ACHN (cell line): ENCODE measurements at places on chromosomes 5 and 9.

DNA sequence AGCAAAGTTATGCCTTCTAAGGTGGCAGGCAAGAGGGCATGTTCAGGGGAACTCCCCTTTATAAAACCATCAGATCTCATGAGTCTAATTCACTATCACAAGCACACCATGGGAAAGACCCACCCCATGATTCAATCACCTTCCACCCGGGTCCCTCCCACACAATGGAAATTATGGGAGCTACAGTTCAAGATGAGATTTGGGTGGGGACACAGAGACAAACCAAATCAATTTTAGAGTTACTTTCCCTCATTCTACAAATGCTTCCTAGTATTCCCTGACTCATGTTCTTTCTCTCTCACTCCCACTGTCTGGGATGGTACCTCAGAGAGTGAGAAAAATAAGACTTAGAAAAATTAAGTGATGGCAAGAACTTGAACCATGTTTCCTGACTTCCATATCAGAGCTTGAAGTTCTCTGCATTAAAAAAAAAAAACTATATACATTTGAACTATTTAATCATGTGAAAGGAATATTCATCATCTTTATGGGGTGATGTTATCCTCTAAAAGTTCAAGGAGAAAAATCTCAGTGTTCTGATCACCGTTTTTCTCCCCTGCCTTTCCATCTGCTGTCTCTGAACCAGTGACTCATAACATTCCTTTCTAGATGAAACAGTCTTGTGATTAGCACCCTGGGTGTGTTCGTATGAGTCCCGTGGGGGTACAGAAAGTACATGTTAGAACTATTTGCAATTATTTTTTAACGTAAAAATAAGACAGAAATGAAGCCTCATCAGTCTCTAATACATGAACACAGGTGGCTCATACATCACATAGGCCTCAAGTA is 282.9 kb downstream of the SLF1 start:
- peak; percentile 83 for DNase-seq

- DNase-seq: peak; percentile 26
These were observed 3.9 kb upstream of the ADCY2 start for GRCh38 chr5:7391814-7392692.

- peak; percentile 75 for DNase-seq
These were observed 1.8 kb upstream of the FAM78A start for GRCh38 chr9:131277910-131278701.

GRCh38 chr9:96140296-96141127 is 161.5 kb downstream of the HSD17B3 start:
- DNase-seq: no peak

DNA sequence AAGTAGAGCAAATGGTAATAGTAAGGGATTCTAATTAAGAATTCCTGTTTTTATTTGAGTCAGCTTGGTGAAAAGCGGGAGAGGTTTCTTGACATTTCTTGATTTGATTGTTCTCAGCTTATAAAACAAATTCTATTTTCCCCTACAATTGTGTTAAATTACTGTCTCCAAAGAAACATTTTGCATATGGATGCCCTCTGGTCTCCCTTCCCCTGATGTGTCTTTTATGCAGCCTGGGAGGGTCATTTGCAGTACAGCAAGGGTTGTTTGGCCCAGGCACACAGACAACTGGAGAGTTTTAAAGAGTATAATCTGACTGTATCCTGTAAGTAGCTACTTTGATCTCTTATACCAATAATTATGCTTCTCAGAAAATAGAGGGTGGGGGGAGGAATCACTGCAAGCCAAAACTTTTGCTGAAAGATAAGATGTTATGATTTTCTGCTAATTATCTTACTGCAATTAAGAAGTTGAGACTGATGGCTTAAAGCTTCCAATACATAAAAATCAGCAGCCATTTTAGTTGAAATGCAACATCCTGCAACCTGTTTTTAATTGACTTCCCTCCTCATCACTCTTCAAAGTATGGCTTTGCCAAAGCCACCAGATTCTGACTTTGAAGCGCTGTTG is 204.1 kb upstream of the SEMA6A start:
- DNase-seq: no peak

DNA sequence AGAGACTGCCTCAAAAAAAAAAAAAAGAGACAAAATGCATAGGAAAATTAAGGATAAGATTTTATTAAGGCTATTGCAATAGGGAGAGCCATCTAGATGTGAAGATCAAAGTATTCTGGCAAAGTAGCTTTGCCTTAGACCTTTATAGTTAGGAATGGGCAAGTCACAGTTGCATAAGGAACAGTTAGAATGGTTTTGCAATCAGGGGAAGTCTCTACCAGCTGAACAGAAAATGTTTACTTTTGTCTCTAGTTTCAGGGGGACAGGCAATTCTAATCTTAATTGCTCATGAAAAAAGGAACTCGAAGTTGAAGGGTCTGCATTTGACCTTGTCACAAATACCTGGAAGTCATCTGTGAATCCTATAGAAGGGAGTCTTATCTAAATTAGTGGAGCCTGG is 13.1 kb upstream of the ATP6V1G1 start:
- DNase-seq: no peak

GRCh38 chr5:51273871-51274270 is 109.4 kb upstream of the ISL1 start:
- DNase-seq: no peak

DNA sequence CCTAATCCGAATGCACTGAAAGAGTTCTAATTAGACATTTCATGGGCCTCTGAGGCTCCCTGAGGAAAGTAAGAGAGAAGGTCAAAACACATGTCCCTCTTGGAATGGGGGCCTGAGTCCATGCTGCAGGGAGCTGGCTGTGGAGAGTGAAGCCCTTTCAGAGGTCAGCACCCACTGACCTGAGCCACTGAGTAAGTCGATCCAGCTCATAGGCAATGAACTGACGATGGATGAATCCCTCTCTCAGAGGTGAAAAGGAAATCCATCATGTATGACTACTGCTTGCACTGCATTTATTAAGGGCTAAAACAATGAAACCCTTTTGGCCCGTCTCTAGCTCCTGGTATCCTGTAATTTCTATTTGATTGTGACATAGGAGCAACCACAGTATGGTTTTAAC is 288.9 kb upstream of the VLDLR start:
- no peak for DNase-seq

- no peak for DNase-seq
These were observed 39.7 kb downstream of the EGFLAM start for GRCh38 chr5:38297830-38298608.

DNA sequence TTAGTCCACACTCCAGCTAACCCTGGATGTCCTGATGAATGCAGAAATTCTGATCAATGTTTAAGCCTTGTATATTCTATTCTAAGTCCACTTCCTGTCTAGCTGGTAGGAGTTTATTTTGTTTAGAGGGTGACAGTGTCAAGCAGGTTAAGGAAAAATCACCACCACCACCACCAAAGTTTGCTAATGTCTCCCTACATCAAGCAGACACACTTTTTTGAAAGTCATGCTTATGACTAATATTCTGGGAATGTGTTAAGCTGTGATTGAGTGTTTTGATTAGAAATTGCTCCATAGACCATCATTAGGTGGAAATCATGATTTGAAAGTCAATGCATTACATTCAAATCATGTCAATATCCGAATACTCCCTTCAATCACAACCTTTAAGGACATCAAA is 1530.1 kb downstream of the MAT2B start:
- no peak for DNase-seq

- DNase-seq: peak; percentile 80
These were observed 46.2 kb upstream of the DENND4C start for GRCh38 chr9:19184144-19184917.

- no peak for DNase-seq
These were observed 371.3 kb downstream of the DMRT2 start for GRCh38 chr9:1421436-1421835.

DNA sequence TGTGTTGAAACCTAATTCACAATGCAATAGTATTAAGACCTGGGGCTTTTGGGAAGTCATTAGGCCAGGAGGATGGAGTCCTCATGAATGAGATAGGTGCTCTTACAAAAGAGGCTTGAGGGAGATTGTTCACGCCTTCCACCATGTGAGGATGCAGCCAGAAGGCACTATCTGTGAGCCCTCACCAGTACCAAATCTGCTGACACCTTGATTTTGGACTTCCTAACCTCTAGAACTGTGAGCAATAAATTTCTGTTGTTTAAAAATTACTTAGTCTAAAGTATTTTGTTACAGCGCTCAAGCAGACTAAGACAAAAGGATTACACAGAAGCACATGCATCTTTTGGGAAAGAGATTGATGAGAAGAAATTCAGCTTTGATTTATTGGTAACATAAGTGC is 232.9 kb upstream of the NR4A3 start:
- DNase-seq: no peak

- no peak for DNase-seq
These were observed 7.8 kb upstream of the MVB12B start for GRCh38 chr9:126318858-126319257.

DNA sequence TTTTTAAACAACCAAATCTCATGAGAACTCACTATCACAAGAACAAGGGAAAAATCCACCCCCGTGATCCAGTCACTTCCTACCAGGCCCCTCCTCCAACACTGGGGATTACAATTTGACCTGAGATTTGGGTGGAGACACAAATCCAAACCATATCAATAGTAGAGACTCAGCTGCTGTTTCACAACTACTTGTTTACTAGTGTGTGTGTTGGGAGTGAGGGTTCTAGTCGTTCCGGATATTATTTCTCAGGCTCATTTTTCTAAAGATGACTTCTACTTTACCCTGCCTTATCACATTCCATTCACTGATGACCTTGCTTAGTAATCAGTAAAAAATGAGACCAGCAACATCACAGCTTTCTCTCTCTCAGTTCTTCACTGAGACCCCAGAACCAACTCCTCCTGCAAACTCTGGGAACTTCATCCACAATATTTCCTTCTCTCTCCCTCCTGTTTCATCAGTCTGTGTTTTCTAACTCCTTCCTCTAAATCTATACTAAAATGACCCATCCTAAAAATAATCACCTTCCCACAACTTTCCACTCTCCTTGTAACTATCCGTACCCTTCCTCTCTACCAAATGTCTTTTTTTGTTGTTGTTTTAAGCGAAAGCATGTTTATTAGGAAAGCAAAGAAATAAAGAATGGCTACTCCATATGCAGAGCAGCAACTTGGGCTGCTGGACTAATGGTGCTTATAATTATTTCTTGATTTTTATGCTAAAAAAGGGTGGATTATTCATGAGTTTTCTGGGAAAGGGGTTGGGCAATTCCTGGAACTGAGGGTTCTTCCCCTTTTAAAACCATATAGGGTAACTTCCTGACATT is 121.5 kb upstream of the SPRY4 start:
- no peak for DNase-seq

- no peak for DNase-seq
These were observed 113.2 kb downstream of the SEC61B start for GRCh38 chr9:99335280-99335679.

GRCh38 chr5:126198531-126198930 is 224.7 kb upstream of the GRAMD2B start:
- DNase-seq: no peak

DNA sequence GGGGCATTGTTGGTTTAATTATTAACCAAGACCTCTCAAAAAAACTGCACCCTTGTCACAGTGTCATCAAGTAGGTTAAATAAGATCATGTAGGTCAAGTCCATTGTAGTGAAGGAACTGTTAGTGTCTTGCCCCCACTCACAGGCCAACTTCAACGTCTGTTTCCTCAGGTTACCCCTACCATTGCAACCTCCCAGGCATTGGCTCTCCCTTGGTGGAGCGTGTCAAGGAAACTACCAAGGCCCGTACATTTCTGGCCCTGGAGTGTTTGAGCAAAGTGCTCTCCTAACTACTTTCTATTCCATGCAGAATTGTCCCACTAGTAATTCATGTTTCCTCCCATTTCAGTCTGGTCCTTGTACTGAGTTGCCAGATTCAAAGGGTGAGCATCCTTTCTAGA is 167.5 kb downstream of the MEF2C start:
- no peak for DNase-seq

DNA sequence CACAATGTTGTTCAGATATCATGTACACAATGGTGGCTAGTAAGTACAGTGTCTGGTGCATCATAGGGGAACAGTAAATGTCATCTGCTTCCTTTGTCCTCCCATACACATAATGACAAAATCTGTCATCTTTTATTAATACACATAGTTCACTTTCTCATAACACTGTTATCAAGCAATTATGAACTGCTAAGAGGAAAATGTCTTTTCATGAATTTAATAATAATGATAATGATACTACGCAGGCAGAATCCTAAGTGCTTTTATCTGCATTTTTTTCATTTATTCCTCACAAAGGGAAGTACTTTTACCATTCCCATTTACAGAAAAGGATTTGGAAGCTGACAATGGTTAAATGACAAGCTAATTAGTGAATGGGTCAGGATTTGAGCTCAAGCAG is 35.7 kb downstream of the DPYSL3 start:
- no peak for DNase-seq

DNA sequence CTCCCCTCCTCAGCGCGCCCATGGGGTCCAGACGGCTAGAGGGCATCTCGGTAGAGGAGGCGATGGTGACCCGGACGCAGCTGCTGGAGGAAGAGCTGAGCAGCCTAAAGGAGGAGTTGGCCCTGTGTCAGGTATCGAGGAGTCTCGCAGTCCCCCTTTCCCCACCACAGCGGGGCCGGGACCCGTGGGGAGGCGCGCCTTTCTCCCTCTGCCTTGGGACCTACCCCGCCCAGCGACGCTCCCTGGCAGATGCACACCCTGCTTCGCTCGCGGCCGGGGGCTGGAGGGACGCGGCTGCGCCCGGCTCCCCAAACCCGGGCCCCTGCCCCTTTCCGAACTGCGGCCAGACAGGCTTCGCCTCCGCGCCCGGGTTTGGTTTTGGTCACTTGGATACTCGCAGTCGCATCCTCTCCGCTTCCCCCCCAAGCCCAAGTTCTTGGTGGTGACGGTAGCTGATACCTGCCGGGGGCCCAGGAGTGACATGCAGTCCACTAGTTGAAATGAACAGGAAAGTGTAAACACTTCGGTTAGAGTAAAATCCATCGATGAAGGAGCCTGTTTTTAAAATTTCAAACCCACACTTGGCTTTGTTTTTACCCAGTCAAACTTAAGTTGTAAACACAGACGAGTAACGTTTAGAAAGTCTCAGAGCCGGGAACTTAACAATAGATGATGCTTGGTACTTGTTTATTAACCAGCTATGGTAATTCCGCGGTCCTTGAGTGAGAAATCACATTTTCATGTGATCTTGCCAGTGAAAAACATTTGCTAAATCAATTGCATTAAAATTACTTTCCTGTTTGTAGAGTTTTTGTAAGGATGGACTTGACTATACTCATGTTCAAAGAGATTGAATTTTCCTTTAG is 688 bp downstream of the CNTLN start:
- DNase-seq: peak; percentile 40

- DNase-seq: no peak
These were observed 85.0 kb downstream of the LURAP1L start for GRCh38 chr9:12859704-12860251.

GRCh38 chr5:142977363-142978051 is 207.3 kb downstream of the ARHGAP26 start:
- peak; percentile 83 for DNase-seq

- DNase-seq: no peak
These were observed 10.7 kb upstream of the PRXL2C start for GRCh38 chr9:96665789-96666188.

GRCh38 chr9:135320943-135321342 is 158.6 kb upstream of the PPP1R26 start:
- DNase-seq: no peak

GRCh38 chr9:128555180-128555721 is 2.9 kb downstream of the SPTAN1 start:
- DNase-seq: peak; percentile 79

- DNase-seq: no peak
These were observed 81.6 kb upstream of the IFNK start for GRCh38 chr9:27442464-27442863.
